Kidney tubule cell (primary cell): ENCODE measurements at places on chromosomes 6 and 20.

- peak; percentile 50 for DNase-seq
Observed at GRCh38 chr6:109008537-109009235, 86.0 kb downstream of the SESN1 start.

DNA sequence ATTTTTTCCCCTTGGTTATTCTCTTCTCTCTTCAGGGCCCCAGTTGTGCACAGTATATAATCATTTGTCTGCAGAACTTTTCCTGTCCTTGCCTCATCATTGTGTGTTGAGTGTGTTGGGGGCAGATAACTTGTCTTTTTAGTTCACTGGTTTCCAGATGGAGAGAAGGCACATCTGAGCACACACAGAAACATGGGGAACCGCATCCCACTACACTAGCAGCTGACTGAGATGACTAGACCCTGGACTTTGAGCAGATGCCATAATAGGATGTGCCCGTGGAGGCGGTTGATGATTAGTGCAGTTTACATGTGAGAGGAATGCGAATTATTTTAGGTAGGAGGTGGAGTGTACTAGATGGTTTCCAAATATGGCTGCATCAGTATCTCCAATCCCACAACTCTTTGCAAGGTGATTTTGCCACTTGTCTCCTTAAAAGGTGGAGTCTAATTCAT lies 26.5 kb upstream of the SH3BGRL2 start:
- peak; percentile 93 for DNase-seq

- DNase-seq = no peak
Observed at GRCh38 chr20:43900121-43900466, 14.6 kb upstream of the TOX2 start.

GRCh38 chr6:55497694-55498093 lies 81.3 kb downstream of the HMGCLL1 start:
- DNase-seq = no peak

DNA sequence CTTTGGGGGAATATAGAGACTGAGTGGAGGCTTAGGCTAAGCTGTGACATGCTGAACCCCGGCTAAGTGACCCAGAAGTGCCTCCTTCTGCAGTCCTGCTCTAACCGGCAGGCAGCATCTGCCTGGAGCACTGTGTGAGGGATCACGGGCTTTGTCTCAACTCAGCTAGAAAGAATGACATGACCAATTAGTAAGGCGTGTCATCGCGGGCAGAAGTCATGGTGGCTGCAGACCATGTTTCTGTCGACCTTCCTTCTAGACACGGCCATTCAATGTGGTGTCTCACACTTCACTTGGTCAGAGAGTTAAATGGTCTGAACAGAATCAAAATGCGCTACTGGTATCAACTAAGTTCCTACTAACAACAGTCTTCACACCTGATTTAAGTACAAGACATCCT lies 35.0 kb downstream of the HUS1B start:
- DNase-seq = no peak

DNA sequence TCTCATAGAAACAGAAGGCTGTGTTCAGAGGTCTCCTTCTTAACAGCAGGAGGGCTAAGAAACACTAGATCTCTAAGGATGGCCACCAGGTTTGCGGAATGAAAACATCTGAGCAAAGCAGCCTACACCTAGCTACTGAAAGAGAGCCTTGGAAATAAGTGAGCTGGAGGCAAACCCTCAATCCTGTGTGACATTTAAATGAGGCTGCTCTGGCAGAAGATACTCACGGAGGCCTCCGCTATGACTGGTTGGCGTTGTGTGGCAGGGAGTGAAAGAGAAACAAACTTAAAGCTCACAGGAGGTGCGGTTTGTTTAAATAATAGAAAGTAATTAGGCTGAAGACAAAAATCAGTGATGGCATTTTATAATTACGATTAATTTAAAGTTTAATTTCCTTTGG lies 162.0 kb upstream of the RNF217 start:
- DNase-seq = no peak

DNA sequence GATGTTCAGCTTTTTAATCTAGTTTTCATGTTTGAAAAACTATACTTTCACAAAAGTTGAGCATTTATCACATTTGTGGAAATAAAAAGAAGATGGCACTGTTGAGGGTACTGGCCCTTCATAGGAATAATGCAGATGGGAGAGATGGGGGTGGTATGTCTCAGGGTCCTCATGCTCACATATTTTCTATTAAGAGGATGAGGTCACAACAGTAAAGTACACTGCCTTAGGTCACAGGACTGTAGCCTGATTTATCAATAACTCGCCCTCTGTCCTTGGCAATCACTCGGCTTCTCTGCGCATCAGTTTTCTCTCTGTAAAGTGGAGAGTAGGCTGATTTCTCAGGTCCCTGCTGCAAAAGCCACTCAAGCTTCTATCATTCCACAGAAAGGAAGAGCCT lies 55.9 kb downstream of the PPP1R3G start:
- DNase-seq = peak; percentile 22

- no peak for DNase-seq
Observed at GRCh38 chr6:101668496-101669030, 275.1 kb downstream of the GRIK2 start.

- DNase-seq = peak; percentile 72
Observed at GRCh38 chr6:151056230-151056907, 183.4 kb upstream of the AKAP12 start.

- no peak for DNase-seq
Observed at GRCh38 chr6:117280922-117281321, 15.6 kb downstream of the VGLL2 start.

DNA sequence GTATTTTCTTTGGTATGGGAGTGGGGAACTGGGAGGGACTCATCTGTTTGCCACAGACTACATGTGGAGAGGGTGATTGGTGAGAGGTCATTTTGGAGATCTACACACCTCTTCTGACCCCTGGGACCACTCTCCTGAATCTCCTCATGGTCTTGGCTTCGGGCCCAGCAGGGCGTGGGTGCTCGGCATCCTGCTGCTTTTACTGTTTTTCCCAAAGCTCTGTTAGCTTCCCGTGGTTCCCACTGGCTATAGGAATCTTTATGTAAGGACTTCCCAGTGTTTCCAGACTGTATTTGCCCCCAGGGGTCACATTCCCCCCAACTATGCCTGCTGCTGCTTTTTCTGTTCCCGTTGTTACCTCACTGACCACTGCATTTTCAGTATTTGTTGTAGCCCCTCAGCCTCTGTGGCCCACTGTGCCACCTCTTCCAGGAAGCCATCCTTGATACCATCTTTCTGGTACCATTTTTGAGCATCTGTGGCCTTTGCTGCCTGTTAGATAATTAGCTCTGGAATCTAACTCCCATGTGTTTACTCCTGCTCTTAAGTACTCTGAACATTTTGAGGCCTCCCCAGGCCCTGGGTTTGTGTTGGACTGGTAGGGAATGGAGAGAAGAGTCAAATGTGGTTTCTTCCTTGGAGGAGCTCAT lies 14.9 kb downstream of the PLCG1 start:
- no peak for DNase-seq

GRCh38 chr6:166724576-166724975 lies 97.5 kb upstream of the RPS6KA2 start:
- DNase-seq = no peak

DNA sequence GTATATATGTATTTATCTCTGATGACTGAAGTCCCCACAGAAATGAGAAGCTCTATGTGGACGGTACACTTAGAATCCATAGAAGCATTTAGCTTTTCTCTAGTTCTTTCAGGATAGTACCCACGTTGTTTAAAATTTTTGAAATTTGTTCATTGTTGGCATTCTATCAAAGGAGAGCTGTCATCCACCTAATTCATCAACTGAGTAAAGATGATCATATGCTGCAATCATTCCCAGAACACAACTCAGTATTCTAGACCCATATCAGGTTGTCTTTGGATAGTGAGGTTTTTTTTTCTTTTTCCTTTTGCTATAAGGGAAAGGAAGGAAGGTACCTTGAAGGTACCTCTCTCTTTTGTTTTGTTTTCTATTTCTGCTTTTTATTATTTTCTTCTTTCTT lies 9.3 kb downstream of the SERAC1 start:
- no peak for DNase-seq

- no peak for DNase-seq
Observed at GRCh38 chr20:20691477-20692235, 20.8 kb downstream of the RALGAPA2 start.

DNA sequence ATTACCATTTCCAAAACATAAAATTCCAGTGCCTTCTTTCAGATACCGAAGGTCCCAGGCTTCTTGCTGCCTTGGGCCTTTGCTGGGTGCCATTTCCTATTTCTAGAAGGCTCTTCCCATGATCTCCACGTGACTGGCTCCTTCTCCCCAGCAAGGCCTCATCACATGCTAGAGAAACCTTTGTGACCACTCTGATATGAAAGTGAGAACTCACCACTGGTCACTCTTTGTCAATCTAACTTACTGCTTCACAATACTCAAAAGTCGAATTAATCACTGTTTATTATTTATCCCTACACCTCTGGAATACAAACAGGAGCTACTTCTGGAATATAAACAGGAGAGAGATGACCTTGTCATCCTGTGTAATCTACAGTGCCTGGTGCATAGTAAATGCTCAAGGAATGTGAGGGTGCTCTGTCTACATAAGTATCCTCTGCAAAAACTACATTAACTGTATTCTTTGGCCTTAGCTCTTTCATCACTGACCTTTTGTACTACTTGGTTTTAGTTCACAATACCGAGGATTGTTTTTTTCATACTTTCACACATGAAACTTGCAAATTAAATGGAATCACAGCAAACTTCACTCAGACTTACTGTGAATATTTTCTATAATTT lies 1.6 kb downstream of the STX7 start:
- peak; percentile 30 for DNase-seq

GRCh38 chr6:166313255-166314070 lies 5.3 kb upstream of the PRR18 start:
- peak; percentile 45 for DNase-seq

DNA sequence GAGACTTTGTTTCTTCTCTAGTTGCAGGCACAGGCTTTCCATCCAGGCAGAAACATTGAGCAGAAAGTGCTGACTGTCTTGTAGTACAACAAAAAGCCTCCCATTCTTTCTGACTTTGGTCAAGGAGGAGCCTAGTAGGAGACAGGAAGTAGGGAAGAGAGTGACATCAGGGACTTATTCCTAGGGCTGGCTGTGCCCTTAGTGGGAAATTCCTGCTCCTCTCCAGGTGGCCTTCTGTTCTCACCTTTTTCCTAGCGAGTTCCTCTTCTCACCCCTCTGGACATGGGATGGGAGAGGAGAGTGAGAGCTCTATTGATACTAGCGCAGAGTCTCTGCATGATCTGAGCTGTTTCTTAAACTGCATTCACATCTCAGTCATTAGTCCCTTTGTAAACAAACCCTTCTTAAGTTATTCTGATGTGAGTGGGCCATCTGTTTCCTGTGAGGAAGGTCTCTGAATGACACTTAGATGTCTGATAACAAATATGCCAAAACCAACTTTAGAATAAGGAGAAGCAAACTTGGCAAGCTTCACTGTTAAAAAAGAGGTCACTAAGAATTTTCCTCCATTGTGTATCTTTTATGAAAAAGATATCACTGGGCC lies 455.0 kb downstream of the GJA1 start:
- DNase-seq = no peak

DNA sequence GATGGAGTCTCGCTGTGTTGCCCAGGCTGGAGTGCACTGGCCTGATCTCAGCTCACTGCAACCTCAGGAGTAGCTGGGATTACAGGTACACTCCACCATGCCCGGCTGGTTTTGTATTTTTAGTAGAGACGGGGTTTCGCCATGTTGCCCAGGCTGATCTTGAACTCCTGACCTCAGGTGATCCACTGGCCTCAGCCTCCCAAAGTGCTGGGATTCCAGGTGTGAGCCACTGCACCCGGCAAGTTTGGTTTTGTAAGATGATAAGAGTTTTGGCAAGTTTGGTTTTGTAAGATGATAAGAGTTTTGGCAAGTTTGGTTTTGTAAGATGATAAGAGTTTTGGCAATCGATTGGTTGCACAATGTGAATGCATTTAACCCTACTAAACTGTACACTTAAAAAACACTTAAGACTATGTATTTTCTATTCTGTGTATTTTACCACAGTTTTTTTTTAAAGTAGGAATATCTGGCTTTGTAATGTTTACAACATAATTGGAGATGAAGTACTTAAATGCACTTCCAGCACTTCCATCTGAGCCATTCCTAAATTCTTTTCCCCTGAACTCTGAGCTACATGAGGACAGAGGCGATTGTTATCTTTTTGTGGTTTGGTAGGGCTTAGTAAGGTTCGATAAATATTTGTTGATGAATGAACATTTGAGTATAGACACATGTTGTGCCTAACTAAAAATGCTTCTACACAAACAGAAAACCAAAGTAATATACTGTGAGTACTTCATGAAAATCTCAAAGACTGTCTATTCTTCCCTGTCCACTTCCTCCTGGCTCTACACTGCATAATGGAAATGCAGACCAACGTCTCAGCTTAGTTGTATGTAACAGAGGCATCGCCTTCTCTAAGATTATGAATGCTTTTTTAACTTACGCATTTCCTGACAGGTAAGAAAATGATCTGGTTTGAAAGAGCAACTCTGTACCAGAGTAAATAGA lies 18.8 kb downstream of the SAMHD1 start:
- DNase-seq = no peak

- DNase-seq = no peak
Observed at GRCh38 chr6:4460586-4461475, 315.4 kb upstream of the CDYL start.

DNA sequence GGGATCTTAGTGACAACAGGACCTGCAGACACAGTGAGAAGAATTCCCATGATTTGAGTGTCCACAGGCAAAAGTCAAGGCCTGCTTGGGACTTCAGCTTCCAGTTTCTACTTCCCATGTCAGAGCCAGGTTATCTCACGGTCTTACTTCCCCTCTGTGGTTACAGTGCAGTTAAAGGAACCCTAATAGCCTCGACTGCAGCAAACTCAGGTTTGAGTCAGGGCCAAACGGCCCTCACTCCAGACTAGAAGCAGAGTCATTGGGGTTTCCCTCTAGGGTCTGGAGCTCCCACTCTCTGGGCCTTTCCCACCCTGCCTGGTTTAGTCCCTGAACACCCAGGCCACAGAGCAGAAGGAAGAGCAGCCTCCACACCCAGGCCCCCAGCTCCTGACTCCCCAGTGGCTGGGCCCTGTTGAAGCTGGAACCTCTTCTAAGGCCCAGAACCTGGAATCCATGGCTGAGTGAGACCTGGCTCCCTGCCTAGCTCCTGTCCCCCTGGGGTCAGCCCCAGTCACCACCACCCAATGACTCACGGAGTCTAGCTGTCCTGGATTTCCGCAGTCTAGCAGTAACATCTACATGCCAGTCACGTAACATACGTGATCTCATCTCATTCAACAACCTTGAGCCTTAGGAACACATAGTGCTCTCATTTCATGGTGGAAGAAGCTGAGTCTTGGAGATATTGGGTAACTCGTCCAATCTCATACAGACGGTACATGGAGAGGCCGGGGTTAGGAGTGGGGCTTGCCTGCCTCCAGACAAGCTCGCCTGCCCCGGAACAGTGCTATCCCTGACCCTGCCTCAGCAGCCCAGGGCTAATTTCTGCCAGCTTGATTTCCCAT lies 9.2 kb upstream of the GHRH start:
- no peak for DNase-seq

- DNase-seq = no peak
Observed at GRCh38 chr6:170128811-170129681, 161.8 kb downstream of the DLL1 start.

- peak; percentile 81 for DNase-seq
Observed at GRCh38 chr20:51695574-51696303, 72.5 kb downstream of the ATP9A start.
